Activated CD4-positive, alpha-beta T cell treated with anti-CD3 and anti-CD28 coated beads for 4 hours (primary cell): ENCODE measurements at places on chromosomes 6 and 20.
A peak's percentile ranks its signal among the peaks of the same experiment; 100 is the strongest.

DNA sequence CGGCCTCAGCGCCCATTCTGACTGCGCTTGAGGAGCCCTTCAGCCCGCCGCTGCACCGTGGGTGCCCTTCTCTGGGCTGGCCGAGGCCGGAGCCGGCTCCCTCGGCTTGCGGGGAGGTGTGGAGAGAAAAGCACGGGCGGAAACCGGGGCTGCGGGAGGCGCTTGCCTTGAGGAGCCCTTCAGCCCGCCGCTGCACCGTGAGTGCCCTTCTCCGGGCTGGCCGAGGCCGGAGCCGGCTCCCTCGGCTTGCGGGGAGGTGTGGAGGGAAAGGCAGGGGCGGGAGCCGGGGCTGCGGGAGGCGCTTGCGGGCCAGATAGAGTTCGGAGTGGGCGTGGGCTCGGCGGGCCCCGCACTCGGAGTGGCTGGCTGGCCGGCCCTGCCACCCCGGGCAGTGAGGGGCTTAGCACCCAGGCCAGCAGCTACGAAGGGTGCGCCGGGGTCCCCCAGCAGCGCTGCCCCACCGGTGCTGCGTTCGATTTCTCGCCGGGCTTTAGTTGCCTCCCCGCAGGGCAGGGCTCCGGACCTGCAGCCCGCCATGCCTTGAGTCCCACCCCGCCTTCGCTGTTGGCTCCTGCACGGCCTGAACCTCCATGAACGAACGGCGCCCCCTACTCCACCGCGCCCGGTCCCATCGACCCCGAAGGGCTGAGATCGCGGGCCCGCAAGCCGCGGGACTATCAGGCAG is 45.7 kb upstream of the MCUR1 start:
- no peak for DNase-seq

GRCh38 chr6:44133981-44134711 is 6.8 kb downstream of the TMEM63B start:
- no peak for DNase-seq

DNA sequence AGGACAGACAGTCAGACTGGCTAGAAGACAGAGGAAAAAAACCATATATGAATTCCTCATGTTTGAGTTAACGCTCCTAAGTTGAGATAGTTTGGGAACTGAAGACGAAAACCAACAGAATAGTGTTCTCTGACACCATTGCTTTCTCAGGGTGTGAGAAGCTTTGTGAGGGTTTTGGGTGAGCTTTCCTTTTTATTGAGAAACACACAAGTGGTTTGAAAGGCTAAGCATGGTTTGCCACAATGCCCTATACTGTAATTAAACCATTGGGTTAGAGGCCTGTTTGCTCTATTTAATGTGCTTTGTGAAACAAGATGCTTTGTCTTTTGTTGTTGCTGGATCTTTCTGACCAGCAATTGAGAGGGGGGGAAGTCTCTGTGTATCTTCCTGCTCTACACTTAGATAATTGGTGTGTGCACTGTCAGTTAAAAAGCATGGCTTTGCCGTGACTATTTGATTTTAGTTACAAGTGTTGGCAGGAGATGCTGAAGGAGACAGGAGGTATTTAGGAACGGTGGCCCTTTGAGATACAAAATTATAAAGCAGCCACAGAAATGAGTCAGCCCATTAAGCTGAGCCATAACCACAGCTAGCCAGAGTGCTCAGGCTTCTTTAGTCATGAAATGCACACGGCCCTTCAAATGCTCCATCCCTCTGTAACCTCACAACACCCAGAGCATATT is 273.0 kb upstream of the PREP start:
- DNase-seq: no peak

- DNase-seq: no peak
Measured at GRCh38 chr20:17556837-17557674, 12.8 kb upstream of the DSTN start.

DNA sequence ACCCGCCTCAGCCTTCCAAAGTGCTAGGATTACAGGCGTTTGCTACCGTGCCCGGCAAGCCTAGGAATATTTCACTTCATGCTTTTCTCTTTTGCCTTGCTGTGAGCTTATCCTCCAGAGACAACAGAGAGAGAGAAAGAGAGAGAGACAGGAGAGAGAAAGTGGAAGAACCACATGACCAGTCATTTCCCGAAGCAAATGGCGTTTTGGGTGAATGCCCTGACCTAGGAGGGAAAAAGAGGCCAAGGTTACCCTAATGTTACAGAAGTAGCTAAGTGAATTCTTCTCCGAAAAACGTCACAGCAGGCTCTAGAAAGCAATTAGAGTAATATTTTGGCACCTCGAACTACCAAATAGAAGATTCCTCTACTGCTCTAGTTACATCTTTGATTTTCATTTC is 9.1 kb downstream of the SGK1 start:
- no peak for DNase-seq

DNA sequence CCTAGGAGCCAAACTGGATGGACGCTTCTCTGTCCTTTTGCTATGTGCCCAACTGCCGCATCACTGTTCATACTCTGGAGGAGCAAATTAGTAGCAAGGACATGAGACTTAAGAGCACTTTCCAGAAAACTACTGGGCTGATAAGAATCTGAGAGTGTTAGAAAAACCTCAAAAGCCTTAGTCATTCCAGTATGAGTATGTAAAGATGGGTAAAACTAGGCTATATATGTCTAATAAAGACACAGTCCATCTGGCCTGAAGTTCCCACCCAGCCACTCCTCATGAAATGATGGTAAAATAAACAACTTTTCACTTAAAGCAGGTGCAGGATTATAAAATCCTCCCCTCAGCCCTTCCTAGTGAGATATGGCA is 30.6 kb downstream of the SHLD1 start:
- no peak for DNase-seq

- no peak for DNase-seq
Measured at GRCh38 chr20:48153523-48153922, 368.2 kb upstream of the SULF2 start.

DNA sequence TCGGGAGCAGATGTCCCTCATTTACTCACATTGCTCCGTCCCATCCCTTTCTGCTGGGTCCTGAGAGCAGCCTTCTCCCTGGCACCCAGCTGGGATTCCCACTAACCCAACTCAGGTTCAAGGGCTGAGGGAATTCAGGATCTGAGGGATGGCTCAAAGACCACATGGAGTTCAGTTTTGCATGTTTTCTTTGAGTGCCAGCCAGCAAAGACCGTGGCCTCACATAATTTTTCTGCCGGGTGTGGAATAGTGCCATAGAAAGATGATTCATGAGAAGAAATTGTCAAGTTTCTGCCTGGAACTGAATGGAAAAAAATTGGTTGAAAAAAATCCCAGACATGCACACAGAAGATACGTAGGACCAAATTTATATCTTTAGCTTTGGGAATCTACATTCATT is 168.6 kb downstream of the CD83 start:
- no peak for DNase-seq

DNA sequence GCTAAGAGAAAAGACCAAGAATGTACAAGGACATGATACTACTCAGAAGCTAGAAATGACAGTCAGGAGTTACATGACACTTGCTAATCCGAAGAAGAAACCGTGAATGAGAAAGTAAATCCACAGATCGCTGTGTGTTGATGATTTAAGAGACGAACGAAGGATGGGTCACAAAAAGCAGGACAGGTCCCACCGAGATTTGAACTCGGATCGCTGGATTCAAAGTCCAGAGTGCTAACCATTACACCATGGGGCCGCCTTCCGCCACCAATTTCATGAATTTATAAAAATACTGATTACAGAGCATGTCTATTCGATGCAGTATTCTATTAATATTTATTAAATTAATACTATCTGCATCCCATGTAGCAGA is 54.0 kb upstream of the BTN3A2 start:
- peak; percentile 28 for DNase-seq

DNA sequence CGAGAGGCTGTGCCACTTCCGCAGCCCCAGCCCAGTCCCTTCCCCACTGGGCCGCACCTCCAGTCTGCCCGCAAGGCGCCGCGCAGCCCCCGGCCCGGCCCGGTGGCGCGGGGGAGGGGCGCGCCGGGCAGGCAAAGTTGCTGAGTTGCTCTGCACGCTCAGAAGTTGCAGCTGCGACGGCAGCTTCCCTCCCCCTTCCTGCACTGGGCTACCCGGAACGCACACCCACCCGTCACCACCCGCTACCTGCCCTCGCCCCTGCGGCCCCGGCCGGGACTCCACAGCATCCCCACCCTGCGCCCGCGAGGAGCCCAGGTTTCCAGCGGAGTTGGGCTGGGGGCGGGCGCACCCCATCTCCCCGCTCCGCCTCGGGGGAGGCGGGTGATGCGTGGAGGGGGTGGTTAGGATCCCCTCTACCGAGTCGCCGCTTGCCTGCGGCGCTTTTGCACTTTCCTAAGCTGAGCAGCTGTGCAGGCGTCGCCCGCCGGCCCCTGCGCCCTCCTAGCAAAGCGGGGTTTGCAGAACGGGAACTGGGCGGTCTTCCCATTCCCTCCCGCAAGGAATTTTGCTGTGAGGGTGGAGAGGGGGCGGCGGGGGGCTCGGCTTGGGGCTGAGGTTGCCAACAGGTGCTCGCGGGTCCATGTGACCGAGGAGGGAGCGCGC is 55.9 kb upstream of the RREB1 start:
- DNase-seq: peak; percentile 61

DNA sequence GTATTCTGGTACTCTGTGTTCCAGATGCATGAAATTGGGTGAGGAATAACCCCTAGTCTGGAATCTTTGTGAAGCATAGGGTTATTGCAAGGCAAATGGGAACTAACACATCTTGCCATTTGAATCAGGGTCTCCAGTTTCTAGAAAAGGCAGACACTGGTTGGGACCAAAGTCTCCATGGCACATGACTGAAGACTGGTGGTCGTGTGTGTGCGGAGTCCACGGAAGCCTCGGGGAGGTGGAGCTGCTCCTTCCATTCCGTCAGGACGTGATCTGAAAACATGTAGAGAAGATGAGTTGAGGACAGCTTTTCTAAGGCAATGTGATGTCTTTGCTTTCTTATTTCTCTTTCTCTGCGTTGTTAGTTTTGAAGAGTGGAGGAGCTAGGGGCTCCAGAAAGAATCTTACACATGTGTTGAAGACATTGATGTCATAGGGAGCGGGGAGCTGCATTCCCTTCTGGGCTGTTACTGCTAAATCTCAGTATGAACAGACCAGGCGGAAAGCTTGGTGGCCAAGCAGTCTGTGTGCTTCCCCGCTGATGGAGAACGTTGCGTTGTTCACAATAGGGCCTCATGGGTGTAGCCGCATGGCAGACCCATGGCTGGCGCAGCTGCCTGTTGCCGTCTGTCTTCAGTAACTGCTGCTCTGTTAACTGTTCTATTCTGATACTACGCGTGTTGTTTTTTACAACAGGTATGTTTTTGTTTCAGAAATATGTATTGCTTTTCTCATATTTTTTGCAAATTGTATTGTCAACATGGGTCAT is 4.8 kb upstream of the SLC17A9 start:
- DNase-seq: no peak

DNA sequence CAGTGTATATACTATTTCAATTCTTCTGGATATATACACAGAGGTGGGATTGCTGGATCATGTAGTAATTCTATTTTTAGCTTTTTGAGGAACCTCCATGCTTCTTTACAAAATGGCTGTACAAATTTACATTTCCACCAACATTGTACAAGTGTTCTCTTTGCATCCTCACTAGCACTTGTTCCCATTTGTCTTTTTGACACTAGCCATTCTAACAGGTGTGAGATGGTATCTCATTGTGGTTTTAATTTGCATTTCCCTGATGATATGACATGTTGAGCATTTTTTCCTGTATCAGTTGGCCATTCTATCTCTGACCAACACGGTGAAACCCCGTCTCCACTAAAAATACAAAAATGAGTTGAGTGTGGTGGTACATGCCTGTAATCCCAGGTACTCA is 68.1 kb upstream of the PMEPA1 start:
- DNase-seq: no peak

DNA sequence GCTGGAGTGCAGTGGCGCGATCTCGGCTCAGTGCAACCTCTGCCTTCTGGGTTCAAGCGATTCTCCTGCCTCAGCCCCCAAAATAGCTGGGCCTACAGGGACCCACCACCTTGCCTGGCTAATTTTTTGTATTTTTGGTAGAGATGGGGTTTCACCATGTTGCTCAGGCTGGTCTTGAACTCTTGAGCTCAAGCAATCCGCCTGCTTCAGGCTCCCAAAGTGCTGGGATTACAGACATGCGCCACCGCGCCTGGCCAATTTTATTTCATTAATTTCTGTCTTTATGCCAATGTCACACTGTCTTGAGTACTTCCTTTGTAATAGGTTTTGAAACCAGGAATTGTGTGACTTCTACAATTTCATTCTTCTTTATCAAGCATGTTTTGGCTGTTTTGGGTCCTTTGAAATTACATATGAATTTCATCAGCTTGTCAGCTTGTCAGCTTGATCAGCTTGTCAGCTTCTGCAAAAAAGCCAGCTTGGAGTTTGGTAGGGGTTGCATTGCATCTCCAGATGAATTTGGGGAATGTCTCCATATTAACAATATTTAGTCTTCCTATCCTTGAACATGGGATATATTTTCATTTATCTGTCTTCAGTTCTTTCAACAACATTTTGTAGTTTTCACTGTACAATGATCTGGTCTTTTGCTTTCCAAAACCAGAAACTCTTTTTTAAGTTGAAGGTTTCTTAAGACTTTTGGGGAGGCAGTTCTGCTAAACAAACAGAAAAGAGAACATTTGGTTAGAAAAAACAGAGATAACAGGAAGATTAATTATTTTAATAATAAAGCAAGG is 20.8 kb downstream of the ZFAND3 start:
- DNase-seq: no peak

DNA sequence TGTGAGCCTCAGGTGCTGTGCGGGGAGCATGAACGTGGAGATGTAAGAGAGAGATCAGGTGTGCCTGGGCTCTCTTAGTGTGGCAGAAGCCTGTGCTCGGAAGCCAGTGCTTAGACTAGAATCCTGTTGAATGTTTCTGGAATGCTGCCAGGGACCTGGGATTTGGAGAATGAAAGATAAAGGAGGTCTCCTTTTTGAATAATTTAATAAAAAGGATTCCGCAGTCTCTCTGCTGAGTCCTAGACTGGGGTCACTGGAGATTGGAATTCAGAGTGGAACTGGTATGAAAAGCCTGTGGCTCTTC is 18.8 kb upstream of the EFCAB8 start:
- no peak for DNase-seq
